Activated CD8-positive, alpha-beta T cell treated with anti-CD3 and anti-CD28 coated beads for 36 hours (primary cell): ENCODE measurements at places on chromosomes 7 and 10. TPM values are rescaled to one million over a fixed set of nuclear protein-coding genes. Genes with fewer than 3 reads are reported as not detected.

DNA sequence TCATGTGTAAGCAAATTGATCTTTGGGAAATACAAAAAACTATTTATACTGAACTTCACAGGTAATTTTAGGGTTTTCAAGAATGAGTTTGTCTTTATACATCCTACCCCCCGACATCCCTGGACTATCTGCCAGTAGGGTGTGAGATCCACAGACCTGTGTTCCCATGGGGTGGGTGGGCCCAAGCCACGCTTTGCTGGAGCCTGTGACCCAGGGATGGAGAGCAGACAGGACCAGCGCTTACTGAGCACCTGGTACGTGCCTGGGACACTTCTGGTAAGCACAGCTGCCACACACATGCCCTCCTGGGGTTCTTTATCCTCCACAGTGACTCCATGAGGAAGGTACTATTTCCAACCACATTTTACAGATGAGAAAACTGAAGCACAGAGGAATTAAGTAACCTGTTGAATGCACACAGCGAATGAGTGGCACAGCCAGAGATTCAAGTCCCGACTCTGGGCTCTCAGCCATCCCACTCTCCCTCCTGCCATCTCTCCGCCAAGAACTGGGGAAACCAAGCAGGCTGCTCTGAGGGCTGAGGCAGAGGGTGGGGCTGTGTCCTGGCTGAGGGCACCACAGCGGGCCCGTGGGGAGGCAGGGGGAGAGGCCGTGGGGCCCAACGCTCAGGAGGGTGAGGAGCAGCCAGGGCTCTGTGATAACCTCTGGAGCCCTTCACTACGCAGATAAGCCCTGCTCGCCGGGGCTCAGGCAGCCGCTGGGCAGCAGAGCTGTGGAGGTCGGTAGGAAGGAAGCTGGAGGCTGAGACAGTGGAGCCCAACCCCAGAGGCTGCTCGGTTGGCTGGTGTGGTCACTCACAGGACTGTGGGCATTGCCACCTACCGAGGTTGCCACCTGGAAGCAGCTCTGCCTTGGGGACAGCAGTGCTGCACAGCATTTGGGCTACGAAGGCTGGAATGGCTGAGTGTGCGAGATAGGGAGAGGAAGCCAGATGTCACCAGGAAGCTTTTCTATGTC lies 124.2 kb downstream of the ARHGAP22 start:
- no peak for DNase-seq
- H3K27ac ChIP-seq: no peak overlapping the region
- H3K4me1 ChIP-seq: no peaks in the 10 kb centered on the region
- H3K4me3 ChIP-seq: no peak overlapping the region
- peaks cover 4% of the 10 kb centered on the region for H3K27me3 ChIP-seq

DNA sequence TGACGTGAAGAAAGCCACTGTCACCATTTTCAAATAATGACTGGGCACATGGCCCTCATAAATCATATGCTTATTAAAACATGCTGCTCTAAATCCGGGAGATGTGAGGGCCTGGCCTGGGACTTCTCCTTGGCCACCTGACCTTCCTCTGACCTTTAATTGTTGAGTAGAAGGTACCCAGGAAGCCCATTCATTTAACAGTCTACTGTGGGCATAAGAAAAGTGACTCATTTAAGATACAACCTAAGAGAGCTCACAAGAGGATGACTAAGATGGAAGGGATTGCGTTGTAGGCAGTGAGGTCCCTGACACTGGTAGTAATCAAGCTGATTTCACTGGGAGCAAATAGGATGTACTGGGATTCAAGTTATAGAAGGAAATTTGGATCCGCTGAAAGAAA lies 203.4 kb upstream of the GPR26 start:
- H3K4me3 ChIP-seq: no peak overlapping the region
- H3K27ac ChIP-seq: no peak overlapping the region
- no peaks in the 10 kb centered on the region for H3K4me1 ChIP-seq
- no peaks in the 10 kb centered on the region for H3K36me3 ChIP-seq

DNA sequence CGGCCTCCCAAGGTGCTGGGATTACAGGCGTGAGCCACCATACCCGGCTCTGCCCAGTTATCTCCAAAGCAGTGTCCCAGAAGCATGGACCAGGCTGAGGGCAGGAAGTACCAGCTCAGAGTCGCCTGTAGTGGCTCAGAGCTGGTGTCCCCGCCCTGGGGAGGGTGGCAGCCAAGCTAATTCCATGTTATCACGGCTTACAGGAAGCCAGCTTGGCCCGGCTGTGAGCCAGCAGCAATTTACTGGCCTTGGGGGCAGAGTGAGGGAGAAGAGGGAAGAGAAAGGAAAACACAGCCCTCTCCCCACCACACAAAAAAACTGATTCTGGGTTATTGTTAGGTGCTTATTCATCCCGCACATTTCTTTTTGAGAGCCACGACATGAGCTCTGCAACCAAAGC lies 88.1 kb downstream of the HIP1 start:
- DNase-seq: no peak
- H3K36me3 ChIP-seq: no peaks in the 10 kb centered on the region
- no peak overlapping the region for H3K27ac ChIP-seq
- no peaks in the 10 kb centered on the region for H3K27me3 ChIP-seq
- no peak overlapping the region for H3K4me3 ChIP-seq

The GALNT17 gene
- total RNA-seq: not detected

The PON1 gene
- total RNA-seq: not detected

The PON3 gene
- not detected for total RNA-seq
